Stimulated activated CD8-positive, alpha-beta memory T cell treated with anti-CD3 and anti-CD28 coated beads, Interleukin-12 subunit alpha, Interleukin-12 subunit beta, amount 100 ng/mL, for 1 hour (primary cell): ENCODE measurements at places on chromosomes 2 and 18.

DNA sequence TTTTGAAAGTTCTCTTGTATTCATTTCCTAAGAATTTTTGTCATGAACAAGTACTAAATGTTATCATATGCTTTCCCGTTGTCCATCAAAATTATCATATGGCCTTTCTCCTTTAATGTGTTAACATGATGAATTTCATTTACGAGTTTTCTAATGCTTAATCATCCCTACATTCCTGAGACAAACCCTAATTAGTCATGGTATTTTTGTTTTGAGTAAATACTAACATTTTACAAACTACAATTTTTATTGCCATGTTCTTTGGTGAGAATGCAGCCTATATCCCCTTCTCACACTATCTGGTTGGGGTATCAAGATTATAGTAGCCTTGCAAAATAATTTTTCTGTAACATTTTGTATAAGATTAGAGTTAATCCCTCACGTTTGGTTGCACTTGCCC is 14.5 kb downstream of the SMAD2 start:
- DNase-seq: no peak

DNA sequence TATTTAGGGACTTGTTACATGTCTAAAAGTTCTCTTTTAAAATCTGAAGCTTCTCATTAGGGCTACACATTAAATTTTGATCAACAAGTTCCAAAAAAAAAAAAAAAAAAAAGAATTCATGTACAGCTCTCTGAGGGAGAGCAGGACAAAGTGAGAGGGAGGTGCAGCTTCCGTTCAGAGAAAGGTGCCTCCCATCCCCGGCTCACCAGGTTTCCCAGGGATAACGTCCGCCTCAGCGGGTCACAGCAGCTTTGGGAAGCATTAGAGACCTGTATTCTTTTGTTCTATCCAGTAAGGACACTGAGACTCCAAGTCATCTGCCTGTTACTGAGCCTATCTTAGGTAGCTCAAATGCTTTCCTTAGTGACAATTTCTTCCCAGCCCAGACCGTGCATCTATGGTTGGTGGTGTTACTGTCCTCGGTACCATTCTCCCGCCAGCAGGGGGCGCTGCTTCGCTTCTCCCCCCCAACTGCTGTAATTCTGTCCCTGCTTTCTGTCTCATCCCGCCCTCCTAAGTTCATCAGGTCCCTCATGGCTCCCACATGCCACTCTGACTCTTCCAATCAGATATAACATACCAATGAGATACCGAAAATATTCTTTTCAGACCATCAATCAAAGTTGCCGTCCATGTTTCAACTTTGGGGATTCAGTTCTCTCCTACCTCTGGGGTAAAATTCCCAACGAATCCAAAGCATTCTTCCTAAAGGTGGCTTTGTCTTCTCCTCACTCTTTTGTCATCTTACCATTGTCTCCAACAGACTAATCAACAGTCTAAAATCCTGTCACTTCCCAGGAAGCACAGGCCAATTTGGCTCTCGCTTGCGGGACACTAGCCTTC is 466.5 kb downstream of the METTL4 start:
- peak; percentile 11 for DNase-seq

DNA sequence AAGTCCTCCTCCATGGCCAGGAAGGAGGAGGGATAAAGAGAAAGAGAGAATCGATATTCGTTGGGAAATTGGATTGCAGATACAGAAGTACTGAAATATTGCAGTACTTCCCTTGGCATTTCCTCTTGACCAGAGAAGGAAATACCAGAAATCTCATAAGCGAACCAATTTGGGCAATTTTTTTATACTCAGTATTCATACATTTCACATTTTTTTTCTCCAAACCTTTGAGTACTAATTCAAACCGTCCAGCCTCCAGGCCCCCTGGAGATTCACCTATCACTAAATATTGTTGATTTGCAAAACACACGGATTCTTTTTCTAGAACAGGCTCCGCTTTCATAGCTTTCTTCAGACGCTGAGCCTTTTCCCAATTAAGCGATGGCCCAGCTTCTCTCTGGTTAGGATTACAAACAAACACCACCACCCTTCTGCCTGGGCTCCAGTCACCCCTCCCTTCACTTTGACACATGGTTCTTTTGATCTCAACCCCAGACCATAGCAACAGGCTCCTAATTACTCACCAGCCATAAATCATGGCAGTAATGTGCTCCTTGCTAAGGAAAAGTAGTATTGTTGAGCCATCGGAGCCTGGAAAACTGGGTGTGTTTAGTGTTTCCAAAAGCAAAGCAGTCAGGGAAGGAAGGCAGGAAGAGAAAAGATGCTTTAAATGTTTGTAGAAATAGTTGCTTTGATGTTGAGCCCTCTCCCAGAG is 138.4 kb upstream of the CCDC68 start:
- no peak for DNase-seq

- DNase-seq: no peak
Observed at GRCh38 chr2:13916066-13916465, 716.5 kb upstream of the LRATD1 start.

DNA sequence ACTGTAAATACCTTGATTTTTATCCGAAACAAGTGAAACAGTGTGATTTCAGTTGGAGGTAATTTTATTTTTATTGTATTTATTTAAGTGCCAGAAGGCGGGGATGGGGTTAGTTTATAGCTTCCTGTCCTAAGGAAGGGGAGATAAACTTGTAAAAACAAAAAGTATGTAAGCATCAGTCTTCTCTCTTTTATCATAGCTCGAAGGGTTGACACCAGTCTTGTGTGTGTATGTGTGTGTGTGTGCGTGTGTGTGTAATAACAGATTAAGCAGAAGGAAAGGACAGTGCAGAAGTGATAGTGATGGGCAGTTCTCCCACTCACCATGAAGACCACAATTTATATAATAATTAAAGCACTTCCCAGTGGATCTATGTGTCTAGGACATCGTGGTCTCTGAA is 793.3 kb downstream of the PLCL1 start:
- DNase-seq: no peak

DNA sequence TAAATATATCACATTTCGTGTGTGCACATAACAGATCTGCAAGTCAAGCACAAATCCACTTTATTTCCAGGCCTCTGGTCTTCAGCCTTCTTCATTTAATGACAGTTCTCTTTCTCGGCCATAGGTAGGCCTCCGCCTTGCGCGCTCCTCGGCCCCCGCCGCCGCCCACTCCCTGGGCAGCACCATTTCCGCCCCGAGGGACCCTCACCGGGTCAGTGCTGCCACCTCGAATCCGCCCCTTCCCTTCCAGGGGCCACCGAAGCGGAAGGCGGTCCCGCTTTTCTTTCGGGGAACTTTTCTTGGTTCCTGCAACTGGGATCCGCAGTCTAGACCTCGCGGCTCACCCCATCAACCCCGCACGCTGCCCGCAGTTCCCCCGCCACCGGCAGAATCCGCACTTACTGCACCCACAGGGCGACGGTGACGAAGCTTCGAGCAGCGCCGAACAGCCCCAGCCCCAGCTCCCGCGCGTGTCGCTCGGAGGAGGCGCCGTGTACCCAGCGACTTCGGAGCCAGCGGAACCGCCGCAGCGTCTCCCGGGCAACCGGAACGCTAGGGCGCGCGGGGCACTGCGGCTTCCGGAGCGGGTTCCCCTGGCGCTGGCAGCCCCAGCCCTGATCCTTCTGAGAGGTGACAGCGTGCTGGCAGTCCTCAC is at the start of gene CDKL4:
Gene CDKL4, minus strand, starts transcription at position 502 of the 655 bp plus-strand sequence.
- no peak for DNase-seq

- DNase-seq: no peak
Observed at GRCh38 chr2:216078776-216079175, 2.8 kb downstream of the PECR start.

DNA sequence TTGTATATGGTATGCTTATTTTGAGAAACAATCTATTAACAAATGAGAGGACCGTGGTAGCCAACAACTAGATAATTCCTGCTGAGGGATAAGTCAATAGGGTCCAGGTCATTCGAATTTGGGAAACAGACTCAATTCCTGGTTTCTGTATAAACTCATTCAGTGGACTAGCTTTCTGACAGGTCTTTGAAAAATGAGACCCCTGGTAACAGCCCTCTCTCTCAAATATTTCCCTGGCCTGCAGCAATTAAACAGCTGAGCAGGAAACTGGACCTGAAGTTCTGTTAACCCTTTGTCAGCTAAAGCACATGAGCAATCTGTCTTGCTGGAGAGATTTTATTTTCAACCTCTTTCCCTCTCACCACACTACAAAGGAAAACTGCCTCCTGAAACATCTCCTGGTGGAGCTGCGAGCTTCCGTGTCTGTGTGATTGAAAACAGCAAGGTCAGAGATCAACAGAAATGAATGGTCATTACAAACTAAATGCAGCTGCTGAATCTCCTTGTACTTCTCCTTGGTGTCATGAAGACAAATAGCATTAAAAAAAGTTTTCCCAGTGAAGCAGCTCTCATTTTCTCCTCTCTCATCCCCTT is 70.3 kb upstream of the CCDC85A start:
- no peak for DNase-seq

- no peak for DNase-seq
Observed at GRCh38 chr2:228543117-228543516, 361.6 kb upstream of the SPHKAP start.

- DNase-seq: no peak
Observed at GRCh38 chr18:1357724-1358123, 453.1 kb downstream of the ADCYAP1 start.

- DNase-seq: no peak
Observed at GRCh38 chr18:39449566-39449965, 1884.0 kb upstream of the CELF4 start.

GRCh38 chr2:149090706-149091105 is 52.2 kb downstream of the LYPD6B start:
- no peak for DNase-seq

DNA sequence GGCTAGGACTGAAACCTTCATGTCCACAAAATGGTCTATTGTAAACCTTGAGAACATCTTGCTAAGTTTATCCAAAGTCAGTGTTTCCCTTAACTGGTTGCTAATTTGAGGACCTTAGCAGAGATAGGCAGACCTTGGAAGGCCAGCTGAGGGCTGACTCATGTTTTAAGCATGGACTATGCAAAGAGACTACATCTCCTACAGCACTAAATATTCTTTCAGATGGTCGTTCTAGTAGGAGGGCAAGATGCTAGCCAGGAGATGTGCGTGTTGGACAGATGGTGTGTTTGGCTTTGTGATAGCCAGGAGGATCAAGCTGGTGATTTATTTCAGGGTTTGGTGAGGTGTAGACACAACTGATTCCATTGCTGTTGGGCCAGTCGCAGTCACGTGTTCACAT is 75.8 kb downstream of the NRP2 start:
- DNase-seq: no peak

GRCh38 chr2:109185821-109186570 is 57.0 kb downstream of the SH3RF3 start:
- no peak for DNase-seq

DNA sequence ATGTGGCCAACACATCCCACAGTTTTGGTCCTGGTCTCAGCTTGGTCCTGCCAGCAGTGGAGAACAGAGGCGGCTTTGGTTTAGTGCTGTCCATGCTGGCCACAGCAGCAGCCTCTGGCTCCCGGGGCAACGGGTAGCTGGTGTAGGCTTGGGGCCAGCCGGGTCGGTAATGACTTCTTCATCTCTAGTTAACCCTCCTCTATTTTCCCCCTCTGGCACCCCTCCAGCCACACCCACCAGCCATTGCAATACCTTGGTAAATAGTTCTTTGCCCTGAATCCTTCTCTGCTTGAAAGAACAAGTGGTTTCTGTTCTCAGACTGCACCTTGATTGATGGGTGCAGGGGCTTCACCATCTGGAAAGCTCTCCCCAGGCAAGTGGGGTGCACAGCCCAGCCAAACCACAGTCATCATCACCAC is 31.7 kb upstream of the ZNF396 start:
- no peak for DNase-seq

- DNase-seq: no peak
Observed at GRCh38 chr2:25280051-25280687, 61.6 kb downstream of the DNMT3A start.

GRCh38 chr2:15009681-15010080 is 377.2 kb downstream of the LRATD1 start:
- DNase-seq: no peak

- no peak for DNase-seq
Observed at GRCh38 chr18:45386041-45386655, 229.1 kb upstream of the SLC14A2 start.

- no peak for DNase-seq
Observed at GRCh38 chr2:42569883-42570282, 1.5 kb downstream of the MTA3 start.

- no peak for DNase-seq
Observed at GRCh38 chr2:227163998-227164762, at the start of the genes COL4A3 and COL4A4. Gene COL4A3 (plus strand): TSS chr2:227164624. CDS start chr2:227164727, 103 bp downstream. Gene COL4A4 (minus strand): TSS chr2:227164205. CDS start chr2:227147483, 16,722 bp downstream.

DNA sequence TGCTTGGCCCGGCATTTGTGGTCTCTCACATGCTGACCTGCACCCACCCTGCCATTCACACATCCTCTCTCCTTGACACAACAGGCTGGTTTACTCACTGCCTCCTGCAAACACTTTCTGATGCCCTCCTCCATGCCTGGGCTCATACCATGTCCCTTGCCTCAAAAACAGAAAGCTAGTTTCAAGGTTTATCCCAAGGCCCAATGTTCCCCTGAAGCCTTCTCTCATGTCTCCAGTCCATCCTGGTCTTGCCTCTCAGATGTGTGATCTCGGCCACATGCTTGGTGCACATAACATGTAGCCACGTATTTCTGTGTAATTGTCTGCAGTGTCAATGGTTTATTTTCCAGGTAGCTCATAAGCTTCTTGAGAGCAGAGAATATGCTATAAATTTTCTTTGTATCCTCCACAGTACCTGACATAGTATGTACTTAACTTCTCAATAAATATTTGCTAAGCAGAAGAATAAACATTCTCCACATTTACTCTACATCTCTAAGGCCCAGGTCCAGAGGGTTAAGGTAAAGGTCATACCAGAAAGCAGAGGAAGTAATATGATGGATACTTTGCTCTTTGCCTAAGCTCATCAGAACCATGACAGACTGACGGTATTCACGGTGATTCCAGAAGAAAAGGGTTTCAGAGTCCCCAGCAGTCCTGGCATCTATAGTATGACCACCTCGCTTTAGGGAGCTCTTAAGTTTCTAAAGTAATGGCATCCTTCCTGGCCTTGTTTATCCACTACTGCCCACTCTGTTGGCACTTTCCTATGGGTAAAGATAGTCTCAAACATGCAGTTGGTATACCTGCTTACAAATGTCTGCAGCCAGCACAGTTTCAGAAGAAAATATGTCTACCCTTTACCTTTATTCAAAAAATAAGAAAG is 163.4 kb upstream of the ZFP36L2 start:
- DNase-seq: no peak

DNA sequence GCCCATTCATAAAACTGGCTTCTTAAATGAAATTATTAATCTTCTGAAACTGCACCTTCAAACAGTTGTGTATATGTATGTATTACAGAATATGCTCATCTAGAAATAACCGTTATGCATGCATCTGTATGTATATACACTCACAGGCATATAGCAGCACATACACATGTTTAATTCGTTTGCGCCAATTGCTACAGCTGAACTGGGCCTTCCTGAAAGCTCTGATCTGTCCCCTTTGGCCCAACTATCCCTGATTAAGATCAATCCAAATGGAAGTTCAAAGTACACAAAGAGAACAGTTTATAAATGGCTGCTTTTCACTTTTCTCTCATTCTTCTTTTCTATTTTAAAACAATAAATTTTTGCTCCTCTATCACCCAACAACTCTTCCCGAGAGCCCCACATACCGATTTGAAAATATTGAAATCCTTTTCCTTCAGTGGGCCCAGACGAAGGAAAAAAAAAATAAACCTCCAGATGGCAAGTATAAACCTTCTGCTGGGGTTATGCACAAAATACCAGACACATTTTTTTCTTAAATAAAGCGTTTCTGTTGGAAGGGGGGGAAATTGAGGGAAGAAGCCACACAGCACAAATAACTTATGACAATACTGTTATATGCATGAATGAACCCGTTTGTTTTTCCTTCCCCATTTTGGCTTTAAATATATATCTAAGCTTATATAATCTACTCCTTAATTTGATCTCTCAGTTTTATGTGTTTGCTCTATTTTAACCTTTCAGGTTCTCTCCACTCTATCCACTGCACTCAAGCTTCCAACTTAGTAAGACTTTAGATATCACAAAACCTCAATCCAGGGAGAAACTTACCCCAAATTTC is 267.3 kb downstream of the TCF4 start:
- DNase-seq: no peak
